ENCODE measurements at places on chromosomes 3 and 15.

GRCh38 chr3:25897019-25897418, 107.1 kb downstream of the OXSM start:
- DNase-seq: no peak

- no peak for DNase-seq
Observed at GRCh38 chr15:83764201-83764838, 110.4 kb downstream of the ADAMTSL3 start.

DNA sequence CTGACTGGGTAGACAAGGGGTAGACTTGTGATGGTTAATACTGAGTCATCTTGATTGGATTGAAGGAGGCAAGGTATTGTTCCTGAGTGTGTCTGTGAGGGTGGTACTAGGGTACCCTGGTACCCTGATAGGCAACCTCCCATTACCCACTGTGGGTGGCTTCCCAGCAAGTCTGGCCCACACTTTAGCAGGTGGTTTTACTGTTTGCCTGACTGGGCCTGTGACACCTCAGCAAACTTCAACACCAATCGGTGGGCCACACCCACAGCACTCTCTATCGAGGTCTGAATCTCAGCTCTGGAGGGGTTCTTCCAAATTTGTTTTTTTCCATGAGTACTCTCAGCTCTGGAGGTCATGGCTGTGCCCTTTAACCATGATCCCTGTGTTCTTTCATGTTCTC, 24.6 kb upstream of the SH3GL3 start:
- DNase-seq: no peak

- DNase-seq: no peak
Observed at GRCh38 chr3:180983136-180983535, 6.4 kb downstream of the DNAJC19 start.

GRCh38 chr15:52180196-52180835, 10.9 kb downstream of the GNB5 start:
- peak; percentile 5 for DNase-seq

- no peak for DNase-seq
Observed at GRCh38 chr3:191235331-191236314, 36.6 kb downstream of the OSTN start.

DNA sequence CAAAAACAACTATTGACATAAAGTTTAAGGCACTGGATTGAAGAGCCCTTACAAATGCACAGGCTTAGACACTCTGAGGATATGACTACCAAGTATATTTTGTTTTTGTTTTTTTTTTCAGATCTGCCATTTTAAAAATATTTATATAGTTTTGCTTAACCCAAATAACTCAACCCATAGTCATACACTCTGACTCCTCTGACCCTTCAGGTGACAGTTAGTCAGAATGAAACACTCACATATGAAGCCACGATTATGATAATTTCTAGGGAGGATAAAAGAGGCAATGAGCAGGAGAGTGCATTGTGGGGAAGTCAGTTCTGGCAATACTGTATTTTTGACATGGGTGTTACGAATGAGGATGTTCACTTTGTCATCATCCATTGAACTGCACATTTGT, 774.7 kb downstream of the MECOM start:
- DNase-seq: no peak
